ENCODE measurements at places on chromosomes 1 and 21.

- DNase-seq = no peak
These were observed 118.9 kb upstream of the ZC3H11B start for GRCh38 chr1:219731771-219732170.

DNA sequence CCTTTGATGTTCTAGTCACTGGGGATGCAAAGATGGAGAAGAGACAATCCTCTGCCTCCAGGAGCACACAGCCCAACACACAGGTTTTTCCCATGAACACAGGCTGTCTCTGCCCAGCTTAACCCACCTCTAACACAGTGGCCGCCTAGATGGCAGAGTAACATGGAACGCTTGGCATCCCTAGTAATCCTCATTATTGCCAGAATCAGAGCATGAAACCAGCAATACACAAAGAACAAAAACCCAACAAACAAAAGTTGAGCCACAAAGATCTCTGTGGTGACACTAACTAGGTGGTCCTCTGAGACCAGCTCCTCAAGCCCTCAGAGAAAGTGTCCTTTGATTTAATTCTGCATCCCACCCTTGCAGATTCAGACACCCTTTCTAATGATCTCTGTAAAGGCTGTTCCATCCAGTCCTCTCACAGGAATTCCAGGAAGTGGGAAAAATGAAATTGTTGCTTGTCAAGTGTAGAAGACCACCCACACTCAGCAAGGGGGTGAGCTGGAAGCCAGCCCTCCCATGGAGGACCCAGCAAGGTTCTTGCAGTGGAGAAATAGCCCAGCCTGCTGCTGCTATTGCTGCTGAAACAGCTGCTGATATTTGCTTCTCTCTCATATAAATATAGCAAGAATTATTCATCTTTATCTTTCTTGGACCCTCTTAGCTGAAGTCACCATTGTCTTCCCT is 7.4 kb upstream of the ATP2B4 start:
- no peak for DNase-seq

DNA sequence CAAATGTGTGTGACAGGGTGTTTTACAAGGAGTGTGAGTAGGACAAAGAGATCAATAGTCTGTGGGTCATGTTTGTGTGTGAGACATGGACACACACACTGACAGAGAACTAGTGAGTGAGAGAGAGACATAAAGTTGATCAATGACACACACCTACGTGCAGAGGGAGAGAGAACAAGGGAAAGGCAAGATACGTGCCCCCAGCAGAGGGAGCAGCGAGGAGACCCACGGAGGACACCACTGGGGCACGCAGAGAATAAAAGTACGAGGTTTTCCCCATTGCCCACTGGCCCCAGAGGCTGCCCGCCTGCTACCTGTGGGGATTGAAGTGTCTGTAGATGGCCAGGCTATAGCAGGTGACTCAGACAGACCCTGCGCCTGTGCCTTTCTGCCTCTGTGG is 130.2 kb upstream of the CSF3R start:
- DNase-seq = no peak

- no peak for DNase-seq
These were observed 35.6 kb downstream of the ATP1B1 start for GRCh38 chr1:169142129-169142528.

DNA sequence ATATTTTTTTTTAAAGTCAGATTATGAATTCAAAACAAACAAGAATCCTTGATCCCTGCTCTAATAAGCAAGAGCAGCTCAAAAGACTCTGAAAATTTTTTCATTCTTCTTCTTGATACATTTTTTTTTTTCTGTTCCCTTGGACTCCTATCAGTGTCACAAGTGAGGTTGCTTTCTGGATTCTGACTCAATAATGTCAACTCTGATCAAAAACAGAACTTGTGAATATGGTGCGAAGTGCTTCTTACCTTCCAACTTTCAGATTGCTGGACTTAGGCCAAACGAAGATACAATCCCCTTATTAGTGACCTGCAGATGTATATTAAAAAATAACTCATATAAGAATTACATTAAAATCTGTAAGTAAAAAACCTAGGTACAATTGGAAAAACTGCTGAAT is 136.1 kb downstream of the GPATCH2 start:
- no peak for DNase-seq

DNA sequence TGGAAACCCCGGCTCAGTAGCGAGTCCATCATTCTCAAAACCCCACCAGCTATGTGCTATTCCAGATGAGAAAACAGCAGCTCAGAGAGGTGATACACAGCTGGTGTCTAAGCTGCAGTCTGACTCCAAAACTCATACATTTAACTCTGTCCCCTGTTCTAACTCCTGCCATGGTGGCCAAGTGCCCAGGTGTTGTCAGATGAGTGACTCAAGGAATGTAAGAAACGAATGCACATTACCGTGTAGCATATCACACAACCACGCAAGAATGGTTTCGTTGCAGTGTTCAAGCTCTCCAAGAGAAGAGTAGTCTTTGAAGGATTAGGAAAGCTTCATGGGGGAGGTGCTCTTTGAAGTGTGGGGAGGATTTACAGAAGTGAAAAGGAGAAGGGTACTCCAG is 4.7 kb upstream of the XKR8 start:
- no peak for DNase-seq

- no peak for DNase-seq
These were observed 136.5 kb upstream of the DPYD start for GRCh38 chr1:98057236-98057910.

GRCh38 chr1:22329148-22329515 is 122.5 kb upstream of the ZBTB40 start:
- no peak for DNase-seq

GRCh38 chr1:98021126-98021525 is 100.3 kb upstream of the DPYD start:
- no peak for DNase-seq

DNA sequence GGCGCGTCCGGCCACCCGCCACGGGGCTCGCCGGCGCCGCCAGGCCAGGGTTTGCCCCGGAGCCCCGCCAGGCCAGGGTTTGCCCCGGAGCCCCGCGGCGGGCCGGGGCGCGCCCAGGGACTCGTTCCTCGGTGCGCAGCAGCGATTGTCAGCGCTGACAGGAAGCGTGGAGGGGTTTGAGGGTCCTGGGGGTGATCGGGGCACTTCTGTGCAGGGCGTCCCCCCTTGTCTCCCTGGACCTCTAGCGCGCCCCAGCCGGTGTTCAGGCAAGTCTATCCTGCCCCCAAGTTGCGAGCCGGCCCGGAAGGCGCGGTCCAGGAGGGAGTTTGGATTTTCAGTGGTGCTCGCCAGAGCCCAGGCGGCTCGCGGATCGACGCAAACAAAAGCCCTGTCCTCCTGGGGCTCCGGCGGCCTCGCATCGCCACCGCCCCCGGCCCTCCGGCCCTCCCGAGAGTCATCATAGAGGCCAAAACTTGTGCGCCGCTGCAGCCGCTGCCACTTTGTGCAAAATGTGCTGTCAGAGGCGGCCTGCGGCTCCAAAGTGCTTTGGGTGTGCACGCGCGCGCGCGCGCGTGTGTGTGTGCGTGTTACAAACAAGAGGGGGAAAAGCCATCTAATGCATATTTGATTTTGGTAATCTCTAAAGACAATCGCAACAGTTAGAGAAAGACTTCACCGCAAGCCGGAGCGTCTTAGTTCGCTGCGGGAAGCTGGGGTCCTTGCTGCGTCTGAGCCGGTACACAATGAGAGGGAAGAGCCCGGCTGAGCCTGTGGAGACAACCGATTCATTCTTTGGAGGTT is 1.0 kb downstream of the ROR1 start:
- DNase-seq = no peak

GRCh38 chr21:41234569-41234968 is 66.6 kb downstream of the BACE2 start:
- no peak for DNase-seq

DNA sequence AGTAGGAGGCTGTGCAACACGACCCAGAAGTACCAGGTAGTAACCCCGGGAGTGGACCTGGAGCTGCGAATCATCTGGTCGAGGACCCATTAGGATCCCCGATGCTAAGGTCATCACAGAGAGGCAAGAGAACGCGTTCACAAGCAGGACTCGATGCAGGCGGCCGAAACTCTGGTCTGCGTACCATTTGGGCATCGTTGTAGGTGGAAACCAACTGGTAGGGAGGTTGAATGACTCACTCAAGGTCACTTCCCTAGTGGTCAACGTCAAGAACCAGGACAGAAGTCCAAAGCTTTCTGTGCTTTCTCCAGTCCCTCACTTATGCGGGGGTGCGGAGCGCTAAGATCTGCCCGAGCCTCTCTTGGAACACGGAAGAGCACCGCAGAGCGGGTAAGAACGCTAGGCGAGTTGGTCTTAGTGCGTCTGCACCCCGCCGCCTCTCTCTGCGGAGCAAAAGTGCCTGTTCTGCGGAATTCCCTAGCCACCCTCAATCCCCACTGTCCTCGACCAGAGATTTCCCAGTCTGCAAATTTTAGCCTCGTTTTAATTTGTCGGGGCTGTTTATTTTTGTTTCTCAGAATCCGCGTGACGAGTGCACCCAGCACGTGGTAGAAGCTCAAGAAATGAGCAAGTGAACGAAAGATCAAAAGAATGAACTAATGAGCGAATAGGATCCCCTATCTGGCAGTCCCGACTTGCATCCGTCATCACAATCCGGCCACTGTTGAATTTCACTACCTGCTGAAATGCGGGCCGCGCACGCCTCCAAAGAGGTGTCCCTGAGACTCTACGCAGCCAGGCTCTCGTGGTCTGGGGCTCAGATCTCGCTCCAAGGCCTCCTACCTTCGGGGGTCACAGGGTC is 12.2 kb downstream of the HLX start:
- DNase-seq = no peak

DNA sequence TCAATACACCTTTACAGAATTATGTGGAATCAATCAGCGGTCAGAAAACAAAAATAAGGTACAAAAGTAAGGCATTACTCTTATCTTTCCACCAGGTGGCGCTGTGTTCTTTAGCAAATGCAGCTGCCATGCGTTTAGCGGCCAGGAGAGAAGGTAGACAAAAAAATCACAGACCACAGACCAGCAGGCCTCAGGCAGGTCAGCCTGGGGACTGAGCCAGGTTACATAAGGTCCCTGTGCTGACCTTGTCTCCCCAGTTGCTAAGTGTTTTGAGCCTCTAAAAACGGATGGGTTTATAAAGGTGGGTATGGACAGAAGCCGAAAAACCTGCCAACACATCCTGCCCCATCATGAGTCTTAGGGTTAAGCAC is 2.8 kb downstream of the RGS16 start:
- peak; percentile 69 for DNase-seq

DNA sequence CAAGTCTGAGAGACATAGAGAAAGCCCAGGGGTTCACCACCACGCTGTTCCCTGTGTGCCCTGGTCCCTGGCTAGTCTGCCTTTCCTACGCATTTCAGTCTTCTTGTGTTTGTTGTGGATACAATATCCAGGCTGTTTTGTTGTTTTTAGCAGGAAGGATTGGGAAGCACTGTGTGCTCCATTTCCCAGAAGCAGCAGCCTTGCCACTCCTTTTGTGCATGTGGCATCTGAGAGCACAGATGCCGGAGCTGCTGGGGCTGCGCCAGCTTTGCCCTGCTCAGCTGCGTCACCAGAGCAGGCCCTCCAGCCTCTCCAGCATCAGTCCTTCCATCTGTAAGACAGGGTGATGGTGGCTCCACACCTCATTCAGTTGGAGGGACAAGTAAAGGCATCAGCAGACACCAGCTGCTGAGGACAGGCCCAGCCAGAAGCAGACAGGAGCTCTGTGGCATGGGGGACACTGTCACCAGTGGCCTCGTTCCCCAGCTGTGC is 94.4 kb upstream of the COL6A1 start:
- DNase-seq = no peak

- no peak for DNase-seq
These were observed 137.0 kb downstream of the LRRC53 start for GRCh38 chr1:74375376-74375775.

GRCh38 chr1:159958719-159959380 is 4.8 kb upstream of the SLAMF9 start:
- no peak for DNase-seq

DNA sequence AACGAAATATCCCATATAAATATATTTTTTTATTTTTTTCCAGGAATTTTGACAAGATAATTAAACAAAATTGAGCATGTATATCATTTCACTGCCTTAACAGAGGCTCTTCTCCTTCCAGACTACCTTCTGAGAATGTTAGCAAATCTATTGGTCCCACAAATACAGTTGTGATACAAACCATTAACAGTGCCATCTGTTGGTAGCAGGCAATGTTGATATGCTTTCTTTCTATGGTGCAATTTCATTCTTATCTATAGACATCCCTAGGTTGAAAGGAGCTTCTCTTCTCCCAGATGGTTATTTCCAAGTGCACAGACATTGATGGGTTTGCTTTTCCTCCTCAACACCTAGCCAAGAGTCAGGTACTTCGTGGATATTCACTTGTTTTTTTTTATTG is 303.6 kb downstream of the USH2A start:
- no peak for DNase-seq

GRCh38 chr1:39789571-39790110 is 976 bp upstream of the BMP8B start:
- DNase-seq = no peak

DNA sequence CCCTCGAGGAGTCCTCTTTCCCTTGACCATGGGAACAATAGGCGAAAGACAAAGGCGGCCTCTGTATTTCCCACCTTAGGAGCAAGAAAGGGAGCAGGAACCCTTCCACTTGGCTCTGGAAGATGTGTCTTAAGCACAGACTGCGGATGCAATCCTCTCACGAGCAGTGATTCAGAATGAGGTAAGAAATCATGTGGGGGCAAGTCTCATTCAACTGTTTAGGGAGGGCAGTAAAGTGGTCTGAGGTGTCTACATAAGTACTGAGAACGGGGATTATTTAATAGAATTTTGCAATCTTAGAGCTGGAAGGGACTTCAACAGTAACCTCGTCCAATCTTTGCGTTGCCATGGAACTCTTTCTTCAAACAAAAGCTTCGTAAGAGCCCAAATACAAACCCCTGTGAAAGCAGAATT is 1.6 kb upstream of the DYRK3 start:
- DNase-seq = no peak

Measured in activated T-cell treated with anti-CD3 and anti-CD28 coated beads for 4 hours (primary cell).